ENCODE measurements at places on chromosomes 4 and X.
A peak's percentile ranks its signal among the peaks of the same experiment; 100 is the strongest.

- DNase-seq, result peak; percentile 64
Measured at GRCh38 chr4:160129439-160129838, 1026.6 kb downstream of the RAPGEF2 start.

DNA sequence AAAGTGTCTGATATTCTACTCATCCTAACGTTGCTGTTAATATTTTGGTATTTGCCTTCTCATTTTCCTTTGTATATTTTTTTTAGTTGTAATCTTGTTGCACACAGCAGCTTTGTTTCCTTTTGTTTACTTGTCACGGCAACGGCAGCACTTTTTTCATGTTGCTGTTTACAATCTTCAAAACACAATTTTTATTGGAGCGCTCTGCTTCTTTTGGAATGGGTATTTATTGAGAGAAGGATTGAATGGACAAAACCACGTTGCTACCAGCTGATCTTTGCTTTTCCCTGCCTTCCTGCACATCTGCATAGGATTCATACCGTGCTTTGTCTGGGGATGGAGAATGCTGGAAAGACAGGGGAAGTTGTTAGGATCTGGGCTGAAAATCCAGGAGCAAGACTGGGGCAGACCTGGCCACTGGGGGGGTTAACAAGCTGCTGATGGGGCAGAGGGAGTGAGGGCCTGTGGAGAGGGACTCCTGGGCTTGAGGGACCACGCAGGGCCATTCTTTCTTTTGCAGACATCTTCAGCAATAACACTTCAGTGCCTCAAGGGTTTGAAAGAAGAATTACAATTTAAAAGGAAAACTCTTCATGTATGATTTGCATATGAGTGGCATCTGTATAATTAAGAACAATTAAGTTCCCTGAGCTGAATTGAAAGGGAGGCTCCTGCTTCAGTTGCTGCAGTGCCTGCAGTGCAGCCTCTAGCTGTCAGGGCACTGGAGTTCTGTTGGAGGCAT lies 69.8 kb downstream of the TMEM131L start:
- no peak for DNase-seq

DNA sequence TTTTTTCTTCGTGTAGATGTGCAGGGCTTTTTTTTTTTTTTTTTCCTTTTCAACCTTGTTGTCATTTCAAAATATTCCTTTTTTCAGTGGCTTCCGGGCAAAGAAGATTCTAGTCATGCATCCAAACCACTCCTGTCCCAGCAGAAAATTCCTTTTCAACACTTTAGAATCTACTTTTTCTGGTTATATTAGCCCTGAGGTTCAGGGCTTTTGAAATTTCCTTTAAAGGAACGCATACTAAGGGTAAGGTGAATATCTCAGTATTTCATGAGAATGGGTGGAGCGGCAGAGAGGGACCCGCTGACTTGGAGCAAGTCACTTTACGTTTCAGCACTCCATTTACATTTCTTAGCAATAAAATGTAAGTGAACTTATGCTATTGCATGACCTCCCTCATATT lies 15.6 kb upstream of the TENM3 start:
- DNase-seq, result no peak

DNA sequence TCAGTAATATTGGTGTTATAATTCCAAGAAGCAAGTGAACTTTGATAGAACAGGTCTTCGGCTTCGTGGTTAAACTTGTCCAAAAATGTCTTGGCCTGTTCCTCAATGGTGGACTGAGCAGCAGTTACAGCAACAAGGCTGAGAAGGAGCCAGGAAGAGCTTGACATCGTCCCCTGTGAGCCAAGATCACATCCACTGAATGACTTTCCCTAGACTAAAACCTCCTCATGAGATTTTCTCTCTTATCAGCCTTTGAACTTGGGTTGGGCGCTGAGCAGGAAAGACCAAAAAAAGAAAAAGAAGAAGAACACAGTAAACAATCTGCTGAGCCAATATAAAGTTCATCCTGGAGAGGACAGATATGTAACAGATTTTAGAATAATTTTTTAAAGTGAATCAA lies at the start of gene ACE2:
ACE2 (minus strand) TSS at position 216 of the 400 bp plus-strand sequence; CDS start at position 167, 49 bp downstream.
- no peak for DNase-seq

DNA sequence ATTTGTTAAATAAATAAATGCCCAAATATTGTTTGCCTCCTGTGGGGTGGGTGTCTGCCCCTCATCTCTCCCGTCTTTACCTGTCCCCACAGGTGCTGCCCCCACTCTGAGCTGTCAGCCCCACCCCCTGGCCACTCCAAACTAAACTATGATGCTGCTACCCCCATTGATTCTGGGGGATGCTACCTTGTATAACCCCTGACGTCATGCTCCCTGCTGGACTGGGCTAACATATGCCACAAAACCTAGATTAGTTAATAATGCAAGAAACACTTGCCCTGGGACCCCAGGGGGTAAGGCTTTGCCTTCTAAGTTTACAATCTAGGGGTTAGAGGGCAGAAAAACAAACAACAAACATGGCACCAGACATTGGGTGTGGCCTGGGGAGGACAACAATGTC lies 58.6 kb downstream of the MSX1 start:
- no peak for DNase-seq

DNA sequence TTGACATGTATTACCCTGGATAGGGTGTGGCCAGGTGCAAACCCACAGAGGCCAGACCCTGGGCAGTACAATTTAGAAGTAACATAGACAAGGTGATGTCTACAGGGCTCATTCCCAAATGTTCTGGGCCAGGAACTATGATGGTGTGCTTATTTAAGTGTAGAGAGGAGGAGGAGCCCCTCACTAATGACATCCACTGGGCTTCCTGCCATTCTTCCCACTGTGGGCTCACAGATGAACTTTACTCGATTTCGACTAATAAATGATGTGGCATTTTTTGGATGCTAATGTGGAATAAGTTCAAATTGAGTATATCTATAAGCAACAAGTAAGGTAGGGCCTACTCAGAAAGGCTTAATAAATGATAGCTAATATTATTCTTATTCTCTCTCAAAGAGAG lies 280.9 kb upstream of the BOD1L1 start:
- no peak for DNase-seq

- DNase-seq, result peak; percentile 13
Measured at GRCh38 chrX:37454537-37455285, 105.5 kb downstream of the PRRG1 start.

GRCh38 chr4:81314196-81314896 lies 99.3 kb upstream of the PRKG2 start:
- DNase-seq, result no peak

DNA sequence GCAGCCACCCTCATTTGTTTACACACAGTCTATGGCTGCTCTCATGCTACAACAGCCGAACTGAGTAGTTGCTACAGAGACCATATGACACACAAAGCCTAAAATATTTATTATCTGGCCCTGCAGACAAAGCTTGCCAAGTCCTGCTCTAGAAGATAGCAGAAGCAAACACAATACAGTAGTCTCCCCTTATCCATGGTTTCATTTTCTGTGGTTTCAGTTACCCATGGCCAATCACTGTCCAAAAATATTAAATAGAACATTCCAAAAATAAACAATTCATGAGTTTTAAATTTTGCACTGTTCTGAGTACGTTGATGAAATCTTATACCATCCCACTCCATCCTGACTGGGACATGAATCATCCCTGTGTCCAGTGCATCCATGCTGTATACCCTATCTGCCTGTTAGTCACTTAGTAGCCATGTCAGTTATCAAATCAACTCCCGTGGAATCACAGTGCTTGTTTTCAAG lies 40.2 kb upstream of the ZNF81 start:
- no peak for DNase-seq

- DNase-seq, result no peak
Measured at GRCh38 chr4:48139691-48140090, 5.6 kb upstream of the TXK start.

DNA sequence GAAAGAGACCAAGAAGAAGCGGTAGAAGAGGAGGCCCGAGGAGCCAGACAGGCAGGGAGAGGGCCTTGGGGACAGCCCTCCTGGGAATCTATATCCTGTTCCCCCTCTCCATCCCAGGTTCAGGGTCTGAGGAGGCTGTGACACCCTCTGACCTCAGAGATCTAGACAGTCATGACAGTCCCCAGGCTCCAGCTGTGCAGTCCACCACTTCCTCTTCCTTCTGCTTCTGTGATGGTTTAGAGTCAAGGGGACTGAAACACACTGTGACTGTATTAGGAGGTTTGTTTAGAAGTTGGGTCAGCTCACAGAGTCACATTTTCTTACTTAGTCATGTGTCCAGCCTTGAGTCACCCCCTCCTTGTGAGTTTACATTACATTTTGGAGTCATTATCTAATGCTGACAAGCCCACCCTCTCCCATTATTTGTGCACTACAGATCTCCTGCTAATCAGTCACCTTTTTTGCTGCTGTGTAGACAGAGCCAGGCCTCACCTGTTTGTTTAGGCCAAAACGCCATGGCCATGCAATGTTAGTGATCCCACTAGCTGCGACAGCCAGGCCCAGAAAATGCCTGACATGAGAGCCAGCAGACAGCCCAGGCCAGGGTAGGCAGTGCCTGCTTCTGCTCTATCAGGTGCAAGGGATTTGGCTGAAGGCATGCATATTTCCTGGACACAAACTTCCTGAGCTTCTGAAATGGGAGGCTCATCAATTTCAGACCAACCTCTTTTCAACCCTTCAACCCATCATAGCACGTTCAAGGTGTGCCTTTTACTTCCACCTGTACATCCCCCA lies 26.0 kb downstream of the MANBA start:
- no peak for DNase-seq

- DNase-seq, result no peak
Measured at GRCh38 chrX:109301177-109301576, 180.7 kb downstream of the GUCY2F start.

DNA sequence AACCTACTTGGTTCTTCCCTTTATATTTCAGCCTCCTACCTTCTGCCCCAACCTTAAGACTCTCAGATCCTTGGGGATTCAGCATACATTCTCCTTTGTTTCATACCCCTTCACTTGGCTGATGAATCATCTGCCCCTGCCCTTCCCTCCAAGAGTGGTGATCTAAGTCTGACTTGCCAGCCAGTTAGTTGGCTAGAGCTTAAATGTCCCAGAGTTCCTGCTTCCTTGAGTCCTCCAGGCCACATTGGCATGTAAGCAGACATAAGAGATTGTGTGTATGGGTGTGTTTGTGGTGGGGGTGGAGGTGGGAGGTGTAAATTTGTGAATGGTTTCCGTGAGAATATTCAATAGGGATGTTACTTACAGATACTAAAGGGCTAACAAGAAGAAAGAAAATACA lies 3.7 kb upstream of the TEX13D start:
- DNase-seq, result no peak

- DNase-seq, result no peak
Measured at GRCh38 chr4:90293320-90293719, 166.1 kb downstream of the CCSER1 start.

- no peak for DNase-seq
Measured at GRCh38 chr4:81963763-81964020, 410.1 kb downstream of the HNRNPD start.

- no peak for DNase-seq
Measured at GRCh38 chr4:32470087-32470585, 1750.0 kb downstream of the PCDH7 start.

GRCh38 chr4:177047070-177047850 lies 254.5 kb upstream of the VEGFC start:
- DNase-seq, result peak; percentile 72

DNA sequence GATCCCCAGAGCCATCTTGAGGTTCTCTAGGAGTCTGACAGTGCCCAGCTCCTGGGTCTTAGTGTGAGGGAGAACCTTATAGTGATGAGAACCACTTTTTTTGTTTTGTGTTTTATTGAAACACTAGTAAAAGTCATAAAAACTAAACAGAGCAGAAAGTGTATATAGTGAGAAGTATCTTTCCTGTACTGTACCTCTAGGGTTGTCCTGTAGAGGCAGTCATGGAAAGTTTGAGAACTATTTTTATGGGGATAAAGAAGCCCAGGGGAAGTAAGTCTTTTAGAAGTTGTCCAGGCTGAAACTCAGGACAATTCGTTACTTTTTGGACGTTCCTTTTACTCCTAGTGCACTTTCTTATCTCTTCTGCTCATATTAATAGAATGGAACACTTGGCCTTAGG lies 40.9 kb downstream of the ADH5 start:
- DNase-seq, result no peak

DNA sequence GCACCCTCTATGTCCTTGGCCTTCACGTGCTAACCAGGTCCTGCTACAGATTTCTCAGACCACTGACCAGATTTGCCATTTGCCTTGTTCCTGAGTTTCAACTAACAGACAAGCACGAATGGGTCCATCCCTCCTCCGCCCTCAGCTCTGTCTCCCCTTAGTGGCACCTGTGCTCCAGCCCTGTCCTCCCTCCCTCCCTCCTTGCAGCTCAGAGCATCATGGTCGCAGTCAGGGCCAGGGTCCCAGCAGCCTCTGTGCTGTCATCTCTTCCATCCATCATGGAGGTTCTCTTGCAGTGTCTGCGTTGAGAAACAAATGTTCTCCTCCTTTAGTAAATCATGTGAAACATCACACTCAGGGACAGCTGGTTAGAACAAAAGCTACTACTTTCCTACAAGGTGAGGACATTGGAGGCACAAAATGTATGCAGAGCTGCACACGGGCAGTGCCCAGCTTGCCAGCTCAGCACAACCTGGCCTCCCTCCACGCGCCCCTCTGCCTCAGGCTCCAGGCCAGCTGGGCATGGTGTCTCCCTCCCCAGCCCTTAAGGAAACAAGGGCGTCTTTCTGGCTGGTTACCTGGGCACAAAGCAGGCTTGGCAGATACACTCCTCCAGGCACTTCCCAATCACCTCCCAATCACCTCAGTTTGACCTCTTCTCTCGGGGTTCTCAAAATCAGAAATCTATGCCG lies 79.5 kb upstream of the ATP6AP2 start:
- DNase-seq, result no peak

DNA sequence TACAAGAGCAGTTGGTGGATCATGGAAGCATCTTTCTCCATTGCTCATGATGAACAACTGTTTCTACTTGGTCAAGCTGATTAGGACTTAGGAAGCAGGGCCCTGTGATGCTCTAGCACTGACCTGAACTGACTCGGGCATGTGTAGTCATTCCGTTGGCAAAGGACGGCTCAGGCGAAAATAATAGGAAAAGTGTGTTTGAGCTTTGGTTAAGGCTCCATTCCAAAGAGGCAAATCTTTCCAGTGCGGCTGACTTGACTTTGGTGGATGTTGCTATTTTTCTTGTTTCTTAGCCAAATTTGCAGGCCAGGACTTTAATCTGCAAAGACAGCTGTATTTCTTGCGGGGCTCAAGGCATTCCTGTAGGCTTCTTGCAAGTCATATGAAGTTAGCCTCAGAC lies 39.5 kb downstream of the ZNF518B start:
- peak; percentile 23 for DNase-seq

- DNase-seq, result no peak
Measured at GRCh38 chr4:109645874-109646710, 57.2 kb downstream of the CASP6 start.

- DNase-seq, result no peak
Measured at GRCh38 chrX:148412006-148412405, 88.4 kb upstream of the AFF2 start.

DNA sequence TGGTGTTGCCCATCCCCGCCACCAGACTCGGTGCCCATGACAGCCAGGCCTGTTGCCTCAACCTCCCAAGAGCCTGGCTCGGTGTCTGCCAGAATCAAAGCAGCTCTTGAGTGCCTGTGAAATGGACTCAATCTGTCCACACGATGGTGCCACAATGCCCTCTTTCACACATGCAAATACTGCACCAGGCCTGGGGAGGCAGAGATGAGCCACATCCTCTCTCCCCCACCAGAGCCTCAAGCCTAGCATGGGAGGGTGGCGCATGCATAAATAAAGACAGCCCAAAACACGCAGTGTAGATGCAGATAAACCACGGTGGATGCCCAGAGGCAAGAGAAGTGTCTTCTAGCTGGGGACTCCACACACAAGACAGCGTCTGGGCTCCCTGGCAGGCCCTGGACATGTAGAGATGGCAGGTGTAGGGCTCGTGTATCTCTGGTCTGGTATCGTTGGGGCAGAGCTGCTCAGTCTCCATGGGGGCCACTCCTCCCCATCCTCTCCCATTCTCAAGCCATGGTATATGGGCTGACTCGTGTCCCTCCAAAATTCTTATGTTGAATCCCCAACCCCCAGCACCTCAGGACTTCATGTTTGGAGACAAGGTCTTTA lies 65.6 kb downstream of the JAKMIP1 start:
- no peak for DNase-seq

Measured in astrocyte of the cerebellum (primary cell).